ENCODE measurements at places on chromosomes 2 and 18.

- DNase-seq, result no peak
These were observed 48.8 kb downstream of the THUMPD2 start for GRCh38 chr2:39730276-39730675.

GRCh38 chr2:86518481-86518880, 44.8 kb downstream of the CHMP3 start:
- no peak for DNase-seq

- DNase-seq, result no peak
These were observed 78.5 kb downstream of the MDH1 start for GRCh38 chr2:63667132-63667700.

DNA sequence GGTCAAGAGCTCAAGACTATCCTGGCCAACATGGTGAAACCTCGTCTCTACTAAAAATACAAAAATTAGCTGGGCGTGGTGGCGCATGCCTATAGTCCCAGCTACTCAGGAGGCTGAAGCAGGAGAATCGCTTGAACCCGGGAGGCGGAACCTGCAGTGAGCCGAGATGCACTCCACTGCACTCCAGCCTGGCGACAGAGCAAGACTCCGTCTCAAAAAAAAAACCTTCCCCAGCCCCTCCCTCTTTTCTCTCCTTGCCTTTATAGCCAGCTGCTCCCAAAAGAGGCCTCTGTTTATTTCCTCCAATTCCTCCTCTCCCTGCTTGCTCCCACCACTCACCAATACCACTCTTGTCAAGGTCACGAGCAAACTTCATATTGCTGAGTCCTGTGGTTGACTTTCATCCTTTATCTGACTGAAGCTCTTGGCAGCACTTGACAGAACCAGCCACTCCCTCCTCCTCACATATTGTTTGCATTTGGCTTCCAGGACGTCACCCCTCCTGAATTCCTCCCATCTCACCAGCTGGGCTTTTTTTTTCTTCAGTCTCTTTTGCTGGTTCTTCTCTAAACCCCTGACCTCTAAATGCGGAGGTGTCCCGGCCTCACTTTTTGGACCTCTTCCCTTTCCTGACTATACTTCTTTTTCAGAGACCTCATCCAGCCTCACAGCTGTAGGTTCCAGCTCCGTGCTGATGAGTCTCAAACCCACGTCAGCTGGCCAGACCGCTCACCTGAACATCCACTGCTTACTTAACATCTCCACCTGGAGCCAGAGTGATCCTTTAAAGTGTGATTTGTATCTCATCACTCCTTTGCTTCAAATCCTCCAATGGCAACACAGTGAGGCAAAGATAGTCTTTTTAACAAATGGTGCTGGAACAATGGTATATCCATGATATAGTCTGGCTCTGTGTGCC, 84.6 kb upstream of the CAB39 start:
- no peak for DNase-seq

DNA sequence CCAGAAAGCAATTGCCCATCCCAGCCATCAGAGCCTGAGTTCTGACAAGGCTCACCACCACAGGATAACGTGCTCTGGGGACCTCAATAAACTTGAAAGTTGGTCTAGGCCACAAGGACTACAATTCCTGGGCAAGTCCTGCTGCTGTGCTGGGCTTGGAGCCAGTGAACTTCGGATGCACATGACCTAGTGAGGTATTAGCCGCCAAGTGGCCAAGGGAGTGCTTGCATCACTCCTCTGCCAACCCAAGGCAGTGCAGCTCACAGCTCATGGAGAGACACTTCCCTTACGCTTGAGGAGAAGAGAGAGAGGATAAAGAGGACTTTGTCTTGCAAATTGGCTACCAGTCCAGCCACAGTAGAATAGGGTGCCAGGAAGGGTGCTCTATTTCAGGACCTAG, 219.6 kb downstream of the MBD2 start:
- DNase-seq, result no peak

DNA sequence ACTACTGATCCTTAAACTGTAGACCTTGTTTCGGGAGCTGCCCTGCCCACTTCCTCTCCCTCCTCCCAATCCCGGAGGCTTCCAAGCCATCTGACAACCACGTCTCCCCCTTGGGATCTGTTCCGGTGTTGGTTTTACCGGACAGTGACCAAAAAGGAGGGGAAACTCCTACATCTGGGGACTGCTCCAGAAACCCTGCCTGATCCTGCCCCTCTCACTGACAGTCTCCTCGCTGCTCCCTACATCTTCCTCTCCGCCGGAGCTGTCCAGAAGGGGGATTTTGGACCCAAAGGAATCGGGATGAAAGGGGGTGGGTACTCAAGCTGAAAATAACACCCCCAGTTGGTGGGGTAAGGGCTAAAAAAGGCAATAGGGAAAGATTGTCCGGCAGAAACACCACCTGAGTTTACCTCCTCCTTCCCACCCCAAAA, 1.5 kb downstream of the INO80D start:
- no peak for DNase-seq

- no peak for DNase-seq
These were observed 157.0 kb upstream of the CBLN2 start for GRCh38 chr18:72700961-72701710.

DNA sequence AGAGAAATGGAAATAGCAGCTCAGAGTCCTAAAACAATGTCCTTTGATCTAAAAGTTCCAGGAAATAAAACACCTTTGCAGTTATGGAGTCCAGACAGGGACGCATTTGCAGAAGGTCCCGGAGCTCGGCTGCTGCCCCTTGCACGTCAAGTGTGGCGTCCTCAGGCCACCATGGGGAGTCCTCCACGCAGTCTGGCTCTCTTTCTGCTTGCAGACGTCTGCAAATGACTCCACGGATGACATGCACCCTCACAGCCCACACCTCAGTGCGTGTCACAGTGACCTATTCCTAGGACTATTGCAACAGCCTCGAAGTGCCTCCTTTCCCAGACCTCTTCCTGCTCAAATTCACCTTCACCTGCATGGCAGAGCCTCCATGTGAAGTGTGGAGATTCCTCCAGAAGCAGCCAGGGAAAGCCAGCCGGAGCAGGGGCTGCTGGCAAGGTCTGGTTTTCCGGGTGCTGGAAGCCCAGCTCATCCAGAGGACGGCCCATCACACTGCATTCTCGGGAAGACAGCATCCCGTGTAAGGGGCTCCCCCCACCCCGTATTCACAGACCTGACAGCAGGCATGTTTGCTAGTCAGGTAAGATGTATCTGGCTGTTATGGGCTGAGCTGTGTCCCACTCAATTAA, 137.7 kb downstream of the ASB1 start:
- DNase-seq, result no peak

GRCh38 chr2:191499874-191500565, 177.9 kb upstream of the NABP1 start:
- no peak for DNase-seq

DNA sequence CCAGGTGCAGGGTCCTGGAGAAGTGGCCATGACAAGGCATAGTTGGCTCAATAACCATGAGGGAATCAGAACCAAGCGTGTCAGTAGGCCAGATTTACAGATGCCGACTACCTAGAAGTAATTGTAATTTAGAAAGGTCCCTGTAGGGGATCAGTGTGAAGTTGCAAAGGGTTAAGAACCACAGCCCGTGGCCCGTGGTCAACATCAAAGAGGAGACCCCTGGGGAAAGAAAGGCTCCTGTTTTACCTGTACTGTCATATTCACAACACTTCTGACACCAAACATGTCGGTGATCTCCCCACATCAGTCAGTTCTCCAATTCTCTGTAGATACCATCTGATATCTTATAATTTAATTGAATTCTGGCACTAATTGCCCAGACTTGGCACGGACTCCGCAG, 31.0 kb downstream of the SP100 start:
- DNase-seq, result no peak

DNA sequence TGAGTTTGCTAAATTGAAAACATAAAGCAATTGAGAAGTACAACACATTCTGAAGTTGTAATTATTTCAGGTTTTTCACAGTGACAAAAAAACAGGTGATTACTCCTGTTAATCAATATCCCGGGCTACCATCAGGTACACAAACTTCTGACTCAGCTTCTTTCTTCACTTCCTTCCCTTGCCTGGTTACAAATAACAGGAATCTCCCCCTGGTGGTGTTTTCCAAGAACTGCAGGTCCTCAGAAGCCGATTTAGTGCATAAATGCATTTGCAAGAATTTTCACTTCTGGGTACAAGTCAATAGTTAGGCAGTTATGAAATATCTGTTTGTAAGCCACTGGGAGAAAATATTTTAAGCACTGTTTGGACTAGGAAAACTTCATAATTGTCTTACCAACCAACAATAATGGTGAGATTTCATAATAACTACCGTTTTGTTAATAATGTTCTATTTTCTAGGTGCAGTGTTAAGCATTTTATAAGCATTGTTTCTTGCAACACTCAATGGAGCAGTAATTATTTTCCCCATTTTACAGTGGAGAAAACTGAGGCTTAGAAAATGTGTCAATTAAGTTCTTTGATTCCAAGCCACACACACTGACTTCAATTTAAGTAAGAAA, 12.4 kb upstream of the GMCL1 start:
- peak; percentile 68 for DNase-seq

- no peak for DNase-seq
These were observed 15.0 kb downstream of the RND3 start for GRCh38 chr2:150472511-150472899.

DNA sequence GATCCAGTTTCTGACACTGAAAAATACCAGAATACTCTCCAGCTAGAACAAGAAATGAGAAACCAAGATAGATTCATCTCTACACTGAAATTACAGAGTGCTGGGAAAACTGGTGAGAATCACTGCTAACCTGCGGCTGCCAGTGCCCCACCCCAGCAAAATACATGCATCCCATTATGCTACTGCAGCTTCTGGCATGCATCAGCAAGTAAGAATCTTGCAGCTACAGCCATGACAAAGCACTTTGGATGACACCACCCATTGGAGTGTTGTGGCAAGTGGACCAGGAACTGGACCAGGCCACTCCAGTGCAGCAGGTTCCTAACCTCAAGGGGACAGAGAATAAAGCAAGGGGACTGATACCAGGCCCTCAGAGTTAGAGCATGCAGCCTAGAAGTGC, 378.8 kb upstream of the ETAA1 start:
- no peak for DNase-seq

GRCh38 chr2:165193178-165193777, 10.6 kb downstream of the SCN3A start:
- no peak for DNase-seq

- DNase-seq, result no peak
These were observed 43.5 kb upstream of the ACTR3 start for GRCh38 chr2:113846429-113846828.

GRCh38 chr2:65379721-65380171, 52.7 kb downstream of the SPRED2 start:
- DNase-seq, result no peak

DNA sequence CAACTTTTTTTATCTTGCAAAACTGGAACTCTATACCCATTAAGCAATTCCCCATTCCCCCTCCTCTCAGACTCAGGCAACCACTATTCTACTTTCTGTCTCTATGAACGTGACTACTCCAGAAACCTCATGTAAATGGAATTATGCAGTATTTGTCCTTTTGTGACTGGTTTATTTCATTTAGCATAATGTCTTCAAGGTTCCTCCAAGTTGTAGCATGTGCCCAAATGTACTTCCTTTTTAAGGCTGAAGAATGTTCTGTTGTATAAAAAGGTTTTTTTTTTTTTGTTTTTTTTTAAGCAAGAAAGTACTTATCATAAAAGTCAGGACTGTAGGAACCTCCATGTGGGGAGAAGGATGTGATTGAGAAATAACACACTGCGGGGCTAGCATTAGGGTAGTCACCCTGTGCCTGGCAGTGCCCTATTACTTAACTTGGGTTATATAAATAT, 262.9 kb upstream of the FBXO11 start:
- DNase-seq, result no peak

- no peak for DNase-seq
These were observed 72.4 kb upstream of the KIF5C start for GRCh38 chr2:148802448-148803220.

DNA sequence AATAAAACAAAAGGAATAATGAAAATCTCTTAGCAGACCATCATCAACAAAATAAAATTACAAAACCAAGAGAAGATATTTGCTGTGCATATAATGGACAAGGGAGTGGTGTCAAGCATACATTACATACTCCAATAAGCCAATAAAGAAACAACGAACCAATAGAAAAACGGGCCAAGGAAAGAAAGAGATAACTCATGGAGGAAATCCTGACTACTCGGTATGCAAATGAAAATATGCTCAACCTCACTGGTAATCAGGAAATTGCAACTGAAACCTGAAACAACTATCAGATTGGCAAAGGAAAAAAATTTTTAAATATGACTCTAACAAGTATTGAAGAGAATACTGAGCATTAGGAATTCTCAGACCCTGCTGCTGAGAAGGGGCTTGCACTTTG, 84.7 kb downstream of the BCL2 start:
- no peak for DNase-seq

DNA sequence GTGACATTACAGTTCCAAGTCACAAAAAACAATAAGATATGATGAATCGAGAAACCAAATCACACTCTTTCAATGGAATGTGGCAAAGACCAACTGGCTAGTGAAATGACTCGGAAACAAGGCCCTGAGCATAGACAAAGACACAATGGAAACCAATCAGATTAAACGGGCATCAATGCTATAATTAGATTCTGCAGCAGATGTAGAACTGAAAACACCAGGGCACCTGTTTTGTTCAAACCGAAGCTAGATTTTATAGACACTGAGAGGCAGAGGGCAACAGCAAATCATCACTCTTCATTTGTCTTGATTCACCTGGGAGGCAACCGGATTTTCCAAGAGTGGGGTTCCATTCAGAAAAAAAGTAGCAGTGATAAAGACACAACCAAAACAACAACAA, 92.8 kb upstream of the BARD1 start:
- no peak for DNase-seq

DNA sequence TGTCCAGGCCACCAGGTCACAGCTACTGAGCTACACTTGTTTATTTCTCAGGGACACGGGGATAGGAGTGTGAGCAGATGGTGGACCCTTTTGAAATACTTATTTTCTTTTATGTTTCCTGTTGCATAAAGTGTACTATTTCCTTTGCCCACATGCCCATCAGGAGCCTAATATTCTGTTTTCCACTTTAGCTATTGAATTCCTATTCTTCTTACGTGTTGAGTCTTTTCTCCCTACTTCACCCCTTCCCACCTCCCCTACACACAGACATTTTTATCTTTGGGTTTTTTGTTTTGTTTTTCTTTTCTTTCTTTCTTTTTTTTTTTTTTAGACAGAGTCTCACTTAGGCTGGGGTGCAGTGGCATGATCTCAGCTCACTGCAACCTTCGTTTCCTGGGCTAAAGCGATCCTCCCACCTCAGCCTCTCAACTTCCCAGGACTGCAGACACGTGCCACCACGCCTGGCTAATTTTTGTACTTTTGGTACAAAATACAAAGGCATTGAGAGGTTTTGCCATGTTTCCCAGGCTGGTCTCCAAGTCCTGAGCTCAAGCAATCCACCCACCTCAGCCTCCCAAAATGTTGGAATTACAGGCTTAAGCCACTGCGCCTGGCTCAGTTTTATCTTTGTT, 5.2 kb upstream of the GPR55 start:
- DNase-seq, result no peak

- DNase-seq, result no peak
These were observed 147.6 kb downstream of the CDC42EP3 start for GRCh38 chr2:37523814-37524362.

DNA sequence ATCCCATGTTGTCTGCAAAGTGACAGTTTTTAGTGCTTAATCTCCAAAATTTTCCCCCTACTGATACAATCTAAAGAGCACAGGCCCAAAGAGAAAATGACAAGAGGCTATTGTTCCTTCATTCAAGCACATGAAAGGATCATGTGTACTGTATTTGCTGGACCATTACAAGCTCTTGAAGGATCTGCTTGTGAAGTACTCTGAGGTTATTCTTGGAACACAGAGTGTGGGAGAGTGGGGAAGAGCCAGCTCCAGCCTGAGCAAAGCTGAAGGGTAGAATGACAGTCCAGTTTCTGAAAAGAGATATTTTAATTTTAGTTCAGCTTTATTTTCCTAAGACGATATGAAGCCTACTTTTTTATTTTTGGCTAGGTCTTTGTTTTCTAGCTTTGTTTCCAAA, 112.2 kb downstream of the GALNT3 start:
- DNase-seq, result no peak
